ENCODE measurements at places on chromosomes 6 and 20.

DNA sequence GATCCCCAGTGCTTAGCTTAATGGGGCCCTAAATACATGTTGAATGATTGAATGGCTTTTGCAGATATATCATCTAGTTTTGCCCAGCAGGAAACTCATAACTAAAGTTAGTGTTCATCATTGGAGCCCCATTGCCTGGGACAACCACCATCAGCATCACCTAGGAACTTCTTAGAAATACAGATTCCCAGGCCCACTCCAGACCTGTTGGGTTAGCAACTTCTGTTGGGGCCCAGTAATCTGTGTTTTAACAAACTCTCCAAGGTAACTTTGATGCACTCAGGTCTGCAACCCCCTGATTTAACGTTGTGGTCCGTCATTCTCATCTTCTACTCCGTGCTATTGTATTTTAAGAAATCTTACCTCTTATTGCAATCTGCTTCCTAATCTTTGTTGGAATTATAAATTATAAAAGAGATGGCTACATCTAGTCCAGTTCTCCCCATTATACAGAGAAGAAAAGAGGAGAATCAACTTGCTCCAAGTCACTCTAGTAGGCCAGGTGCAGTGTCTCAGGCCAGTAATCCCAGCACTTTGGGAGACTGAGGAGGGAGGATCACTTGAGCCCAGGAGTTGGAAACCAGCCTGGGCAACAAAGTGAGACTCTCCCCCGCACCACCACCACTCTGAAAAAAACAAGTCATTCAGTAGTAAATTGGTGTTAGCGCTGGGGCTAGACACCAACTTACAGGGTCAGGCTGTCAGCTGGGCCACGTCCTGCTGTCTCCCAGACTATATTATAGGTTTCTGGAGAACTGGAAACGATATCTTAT lies 13.7 kb downstream of the FOXP4 start:
- DNase-seq = no peak

- DNase-seq = no peak
Observed at GRCh38 chr6:3267162-3267561, 8.4 kb downstream of the PSMG4 start.

GRCh38 chr20:34546751-34547181 lies 11.8 kb upstream of the MAP1LC3A start:
- peak; percentile 85 for DNase-seq

DNA sequence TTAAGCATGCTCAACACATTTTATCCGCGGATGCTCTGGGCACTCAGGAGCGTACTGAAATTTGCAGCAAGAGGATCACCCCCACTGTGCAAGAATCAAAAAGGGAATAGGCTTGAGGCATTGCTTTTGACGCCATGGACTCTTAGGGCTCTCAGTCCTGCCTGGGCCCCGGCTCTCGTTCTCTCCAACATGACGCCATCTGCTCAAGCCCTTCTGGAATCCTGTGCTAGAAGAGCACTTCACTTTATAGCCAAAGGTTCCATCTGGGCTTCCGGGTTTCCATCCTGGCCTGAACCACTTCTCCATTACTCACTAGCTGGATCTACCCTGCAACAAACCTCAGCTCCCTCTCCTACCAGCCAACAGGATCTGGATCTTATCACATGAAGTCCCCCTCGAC lies 105.3 kb downstream of the FOXF2 start:
- no peak for DNase-seq

GRCh38 chr6:42791706-42792320 lies 10.0 kb downstream of the BICRAL start:
- no peak for DNase-seq
